Left lung (tissue), 14 donors: ENCODE measurements at places on chromosomes 7 and 10. TPM values are rescaled to one million over a fixed set of nuclear protein-coding genes. Genes with fewer than 3 reads are reported as not detected.

The TMEM225B gene
- total RNA-seq, result 0.60 TPM

The SORCS1 gene
- total RNA-seq, result 0.03 TPM

The EIF4EBP2 gene
- 74.7 TPM for total RNA-seq

The FGFBP3 gene
- total RNA-seq, result 0.76 TPM

The UTF1 gene
- not detected for total RNA-seq

The CELF2 gene
- 107 TPM for total RNA-seq

The LEP gene
- 0.16 TPM for total RNA-seq

The AQP1 gene
- total RNA-seq, result 567 TPM

The CLCN1 gene
- 0.09 TPM for total RNA-seq

The ACSM6 gene
- total RNA-seq, result not detected

The SCIN gene
- total RNA-seq, result 13.4 TPM

The PIP gene
- 6.9 TPM for total RNA-seq
